ENCODE measurements at places on chromosomes 1 and 21.

- DNase-seq = no peak
Observed at GRCh38 chr21:37683396-37684114, 232.7 kb downstream of the KCNJ6 start.

DNA sequence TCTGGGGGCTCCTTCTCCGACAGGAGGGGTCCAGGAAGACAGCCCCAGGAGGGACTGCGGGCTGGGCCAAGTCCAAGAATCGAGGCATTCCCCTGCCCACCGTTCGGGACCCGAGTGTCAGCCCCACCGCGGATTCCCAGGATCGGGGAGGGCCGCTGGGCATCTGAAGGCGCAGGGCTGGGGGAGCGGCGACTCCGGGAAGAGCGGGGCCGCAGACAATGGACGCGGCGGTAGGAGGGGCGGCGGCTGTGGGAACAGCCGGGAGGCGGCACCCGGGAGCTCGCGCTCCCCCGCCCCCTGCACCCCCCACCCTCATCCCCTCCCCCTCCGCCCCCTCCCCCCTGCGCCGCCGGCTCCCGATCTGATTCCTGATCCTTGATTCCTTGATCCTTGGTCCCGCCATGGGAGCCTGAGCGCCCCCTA is at the start of gene VANGL2:
Gene VANGL2 (plus strand): TSS at position 342 of the 423 bp plus-strand sequence. CDS start 15,274 bp downstream, outside the sequence.
- peak; percentile 46 for DNase-seq

DNA sequence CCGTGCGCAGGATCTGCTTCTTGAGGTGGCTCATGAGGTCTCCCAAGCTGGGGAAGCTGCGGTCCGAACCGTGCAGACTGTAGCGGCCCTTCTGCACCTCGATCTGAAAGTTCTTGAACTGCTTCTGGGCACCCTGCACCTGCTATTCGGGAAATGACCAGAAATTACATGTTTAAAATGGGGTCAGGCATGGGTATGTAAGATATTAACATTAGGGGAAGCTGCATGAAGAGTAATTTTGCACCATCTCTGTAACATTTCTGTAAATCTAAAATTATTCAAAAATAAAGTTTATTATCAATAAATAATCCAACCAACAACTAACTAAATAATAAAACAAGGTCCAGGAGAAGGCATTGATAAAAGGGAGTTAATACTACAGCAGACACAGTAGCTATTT is 110.7 kb downstream of the RAVER2 start:
- DNase-seq = no peak

- DNase-seq = no peak
Observed at GRCh38 chr1:88612292-88612691, 71.8 kb upstream of the PKN2 start.

DNA sequence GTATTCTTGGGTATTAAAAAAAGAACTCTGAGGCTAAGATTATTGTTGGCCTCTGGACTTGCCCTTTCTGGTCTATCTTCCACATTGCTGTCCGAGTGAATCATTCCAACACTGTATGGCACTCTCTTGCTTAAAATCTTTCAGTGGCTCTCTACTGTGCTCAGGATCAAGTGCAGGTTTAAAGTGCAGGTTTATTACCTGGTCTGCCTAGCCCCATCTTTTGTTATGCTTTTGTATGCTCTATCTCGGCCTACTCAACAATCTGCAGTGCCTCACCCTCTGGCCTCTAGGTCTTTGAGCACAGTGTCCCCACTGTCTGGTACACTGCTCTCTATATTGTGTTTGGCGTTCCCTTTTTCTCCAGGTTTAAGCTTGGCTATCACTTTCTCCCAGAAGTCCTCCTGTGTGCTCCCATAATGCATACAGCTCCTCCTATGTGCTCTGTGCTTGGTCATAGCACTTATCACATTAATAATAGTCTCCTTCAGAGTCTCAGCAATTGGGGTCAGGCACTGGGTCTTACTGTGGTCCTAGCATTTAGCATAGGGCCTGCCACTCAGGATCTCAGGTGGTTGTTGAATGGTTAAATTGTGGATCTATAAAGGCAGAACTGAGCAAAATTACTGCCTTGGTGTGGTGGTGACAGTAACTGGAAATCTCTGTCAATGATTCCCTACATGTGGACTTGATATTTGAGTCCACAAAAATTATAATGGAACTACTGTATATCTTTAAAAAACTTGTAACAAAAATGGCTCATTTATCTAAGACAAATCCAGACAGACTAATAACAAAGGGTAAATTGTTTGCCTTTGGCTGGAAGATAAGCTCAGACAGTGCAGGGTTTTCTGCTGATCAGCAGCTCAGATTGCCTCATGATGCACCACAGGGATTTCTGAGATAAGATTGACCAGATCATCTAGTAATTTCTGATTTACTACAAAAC is 10.6 kb upstream of the LDLRAD1 start:
- DNase-seq = no peak

- DNase-seq = no peak
Observed at GRCh38 chr1:19456968-19457441, 28.3 kb downstream of the CAPZB start.

GRCh38 chr1:62720946-62721554 is 32.9 kb upstream of the DOCK7 start:
- DNase-seq = no peak

DNA sequence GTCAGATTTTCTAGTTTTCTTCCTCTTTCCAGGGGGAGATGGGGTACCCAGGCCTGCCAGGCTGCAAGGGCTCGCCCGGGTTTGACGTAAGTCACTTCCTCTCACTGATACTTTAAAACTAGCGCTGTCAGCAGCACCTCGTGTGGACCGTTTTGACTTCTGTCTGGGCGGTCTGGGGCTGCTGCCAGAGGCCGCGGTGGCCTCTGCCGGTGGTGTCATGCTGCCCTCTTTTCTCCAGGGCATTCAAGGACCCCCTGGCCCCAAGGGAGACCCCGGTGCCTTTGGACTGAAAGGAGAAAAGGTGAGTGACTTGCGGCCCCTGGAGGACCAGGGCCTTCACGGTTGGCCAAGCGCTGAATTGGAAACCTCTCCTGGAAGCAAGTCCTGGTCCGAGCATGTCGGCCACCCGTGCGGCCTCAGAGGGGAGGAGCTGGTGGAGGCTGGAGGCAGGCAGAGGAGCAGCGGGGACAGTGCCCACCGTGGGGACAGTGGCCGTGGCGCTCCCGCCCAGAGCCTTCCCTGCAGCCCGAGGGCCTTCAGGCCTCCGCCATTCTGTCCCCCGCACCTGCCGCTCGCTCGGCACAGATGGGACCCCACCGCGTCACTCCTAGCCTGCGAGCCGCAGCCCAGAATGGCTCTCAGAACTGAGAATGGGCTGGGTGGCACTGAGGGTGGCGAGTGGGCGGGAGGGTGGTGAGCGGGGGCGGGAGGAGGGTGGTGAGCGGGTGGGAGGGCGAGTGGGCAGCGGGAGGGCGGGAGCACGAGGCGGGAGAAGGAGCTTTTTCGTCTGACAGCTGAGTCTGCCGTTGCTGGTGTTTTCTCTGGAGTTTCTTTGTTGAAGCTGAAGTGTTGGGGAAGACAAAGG is 9.4 kb downstream of the COL6A1 start:
- DNase-seq = peak; percentile 15

DNA sequence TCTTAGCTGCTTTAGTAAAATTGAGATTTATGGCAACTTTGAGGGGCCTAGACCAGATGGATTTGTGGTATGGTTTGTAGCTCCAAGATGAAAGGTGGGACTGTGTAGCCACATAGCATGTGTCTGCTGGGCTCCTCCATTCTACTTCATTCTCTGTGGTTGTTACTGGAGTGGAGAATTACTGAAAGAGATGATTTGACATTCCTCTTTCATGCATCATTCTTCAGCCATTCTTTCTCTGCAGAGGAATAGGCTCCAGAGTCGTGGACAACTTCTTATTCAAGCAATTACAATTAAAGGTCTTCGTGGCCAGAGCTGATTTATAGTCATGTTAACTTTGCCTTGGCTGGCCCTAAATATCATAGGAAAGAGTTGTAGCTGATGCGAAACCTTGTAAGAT is 328.9 kb downstream of the PAPPA2 start:
- DNase-seq = no peak

GRCh38 chr1:32998064-32998463 is 33.5 kb upstream of the RNF19B start:
- DNase-seq = peak; percentile 28

GRCh38 chr1:67586596-67586995 is 98.4 kb upstream of the GADD45A start:
- DNase-seq = no peak

DNA sequence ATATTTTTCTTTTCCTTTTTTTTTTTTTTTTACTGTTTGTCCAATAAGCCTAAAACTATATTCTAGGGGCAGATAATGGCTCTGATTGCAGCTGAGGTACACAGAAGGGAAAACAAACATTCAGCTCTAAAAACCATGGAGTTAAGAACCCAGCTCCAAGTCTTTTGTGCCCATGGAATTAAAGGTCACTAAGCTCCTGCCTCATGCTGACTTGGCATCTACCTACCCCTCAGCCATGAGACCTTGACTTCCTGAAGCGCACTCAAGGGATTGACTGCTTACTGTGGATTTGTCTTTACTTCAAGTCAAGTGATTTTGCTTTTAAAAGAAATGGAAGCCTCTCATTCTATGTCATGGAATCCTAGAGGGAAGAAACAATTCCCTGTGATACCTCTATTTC is 192.3 kb downstream of the AMY1C start:
- no peak for DNase-seq

DNA sequence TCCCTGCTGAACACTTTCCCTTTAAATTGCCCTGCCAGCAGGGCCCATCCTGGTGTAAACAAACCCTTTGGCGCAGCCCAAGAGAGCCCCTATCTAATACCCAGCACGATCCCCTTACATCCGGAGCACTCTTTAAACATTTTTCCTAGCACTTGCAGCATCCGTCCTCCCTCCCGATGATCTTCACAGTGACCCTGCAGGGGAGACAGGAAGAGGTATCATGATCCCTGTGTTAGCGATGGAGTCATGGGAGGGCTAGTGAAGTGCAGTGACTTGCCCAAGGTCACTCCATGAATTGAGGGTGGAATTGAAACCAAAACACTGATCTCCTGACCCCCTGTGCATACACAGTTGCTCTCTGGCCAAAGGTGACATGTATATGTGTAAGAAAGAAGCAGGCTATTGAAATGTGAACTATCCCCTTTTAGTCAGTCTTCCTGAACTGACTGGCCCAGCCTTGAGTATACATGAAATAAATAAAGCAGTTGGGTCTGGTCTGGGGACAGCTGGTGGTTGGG is 9.8 kb upstream of the KCNQ4 start:
- DNase-seq = no peak

- DNase-seq = no peak
Observed at GRCh38 chr1:212481438-212481767, 48.7 kb downstream of the NENF start.

- DNase-seq = no peak
Observed at GRCh38 chr1:160882582-160882981, 2.4 kb downstream of the ITLN1 start.

DNA sequence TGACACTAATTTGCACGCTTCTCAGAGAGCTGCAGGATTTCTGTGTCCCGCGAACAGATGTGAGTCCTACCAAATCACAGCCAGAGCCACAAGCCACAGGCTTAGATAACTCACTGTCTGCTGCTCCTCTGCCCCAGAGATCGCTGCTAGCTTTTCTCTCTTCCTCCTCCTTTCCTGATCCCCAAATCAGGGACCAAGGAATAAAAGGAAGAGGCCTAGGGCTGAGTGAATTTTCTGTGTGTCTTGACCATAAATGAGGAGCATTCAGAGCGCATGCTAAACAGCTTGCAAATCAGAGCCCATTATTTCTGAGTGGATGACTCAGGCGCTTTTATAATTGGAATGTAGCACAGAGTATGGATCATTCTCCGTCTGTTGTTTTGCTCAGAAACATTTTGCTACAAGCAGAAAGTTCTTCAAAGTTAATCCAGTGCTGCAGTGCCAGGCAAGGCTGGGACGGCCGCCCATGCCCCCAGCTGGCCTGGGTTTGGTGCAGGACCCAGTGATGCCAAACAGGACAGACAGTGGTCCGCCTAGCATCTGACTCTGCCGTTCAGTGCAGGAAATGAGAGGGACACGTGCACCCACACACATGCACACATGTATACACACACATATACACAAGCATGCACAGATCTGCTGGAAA is 38.2 kb downstream of the KCNAB2 start:
- DNase-seq = no peak

- DNase-seq = no peak
Observed at GRCh38 chr1:99886179-99886578, 36.0 kb downstream of the AGL start.

GRCh38 chr1:201014816-201015200 is 8.7 kb downstream of the KIF21B start:
- no peak for DNase-seq

GRCh38 chr1:49971088-49971487 is 52.7 kb downstream of the AGBL4 start:
- DNase-seq = no peak

- peak; percentile 38 for DNase-seq
Observed at GRCh38 chr1:174875306-174875705, 124.4 kb upstream of the CACYBP start.

Measured in CD4-positive, alpha-beta T cell treated with Interleukin-15 for 1 hour (primary cell).